ENCODE measurements at places on chromosomes 11 and 22.

DNA sequence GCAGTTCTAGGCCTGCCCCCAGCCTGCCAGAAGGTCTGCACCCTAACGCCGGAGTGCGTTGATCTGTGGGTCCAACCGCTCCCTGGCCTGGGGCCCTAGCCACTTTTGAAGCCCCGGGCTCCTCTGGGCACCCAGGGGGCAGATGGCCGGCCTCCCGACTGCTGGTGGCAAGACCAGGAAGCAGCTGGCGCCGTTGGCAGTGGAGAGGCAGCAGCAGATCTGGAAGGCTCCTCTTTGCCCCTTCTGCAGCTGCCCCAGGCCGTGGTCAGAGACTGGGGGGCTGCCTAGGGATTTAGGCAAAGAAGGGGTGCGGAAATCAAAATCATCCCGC is 445 bp upstream of the VWCE start:
- no peak for DNase-seq

DNA sequence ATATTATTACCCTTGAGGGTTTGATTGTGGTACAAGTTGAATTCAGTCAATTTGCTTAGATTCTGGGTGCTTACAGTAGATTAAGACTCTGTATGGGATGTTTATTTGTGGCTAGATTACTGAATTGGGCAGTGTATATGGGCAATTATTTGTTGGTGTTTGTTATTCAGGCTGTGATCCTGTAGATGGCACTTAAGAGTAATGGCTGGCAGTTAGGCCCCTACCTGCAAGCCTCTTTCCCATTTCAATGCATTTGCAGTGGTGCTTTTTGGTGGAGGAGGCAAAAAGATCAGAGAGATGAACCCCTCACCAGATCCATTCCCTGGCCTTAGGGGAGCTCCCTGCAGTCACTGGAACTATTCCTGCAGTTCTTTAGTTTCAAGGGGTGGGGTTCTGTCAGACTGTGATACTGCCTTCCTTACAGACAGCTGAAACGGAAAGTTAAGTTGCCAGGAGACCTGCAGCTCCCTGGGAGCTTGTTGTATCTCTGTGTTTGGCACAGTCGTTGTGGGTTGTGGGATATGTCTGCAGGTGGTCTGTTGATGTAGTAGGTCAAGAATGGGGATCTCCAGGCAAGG is 199.5 kb downstream of the AASDHPPT start:
- DNase-seq: peak; percentile 4

GRCh38 chr11:61472868-61473267 is 35.7 kb upstream of the LRRC10B start:
- no peak for DNase-seq

DNA sequence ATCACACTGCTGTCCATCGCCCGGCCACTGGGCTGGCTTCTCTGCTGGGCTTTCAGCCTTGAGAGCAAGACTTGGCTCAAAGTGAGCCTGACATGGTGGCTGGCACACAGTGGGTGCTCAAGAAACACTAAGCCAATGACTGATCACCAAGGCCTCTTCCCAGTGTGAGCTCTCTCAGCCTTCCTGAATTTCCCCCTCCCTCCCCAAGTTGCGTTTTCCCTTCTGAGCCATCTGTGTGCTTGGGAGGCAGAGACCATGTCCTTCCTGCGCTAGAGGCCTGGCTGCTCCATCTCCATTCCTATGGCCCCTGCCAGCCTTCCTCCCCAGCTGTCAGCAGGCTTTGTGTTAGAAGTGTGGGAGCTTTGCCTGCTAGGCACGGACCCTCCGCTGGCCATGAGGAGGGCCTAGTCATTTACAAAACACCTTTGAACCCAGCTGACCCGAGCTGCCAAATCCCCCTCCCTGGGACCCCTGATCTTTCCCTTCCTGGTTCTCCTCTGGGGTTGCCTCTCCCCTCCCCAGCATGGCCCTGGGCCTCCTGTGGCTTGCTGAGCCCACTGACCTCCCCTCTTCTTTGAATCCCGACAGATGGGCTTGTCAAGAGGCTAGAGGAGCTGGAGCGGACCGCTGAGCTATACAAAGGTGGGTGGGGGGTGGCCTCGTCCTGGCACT is 13.2 kb downstream of the PICK1 start:
- no peak for DNase-seq

DNA sequence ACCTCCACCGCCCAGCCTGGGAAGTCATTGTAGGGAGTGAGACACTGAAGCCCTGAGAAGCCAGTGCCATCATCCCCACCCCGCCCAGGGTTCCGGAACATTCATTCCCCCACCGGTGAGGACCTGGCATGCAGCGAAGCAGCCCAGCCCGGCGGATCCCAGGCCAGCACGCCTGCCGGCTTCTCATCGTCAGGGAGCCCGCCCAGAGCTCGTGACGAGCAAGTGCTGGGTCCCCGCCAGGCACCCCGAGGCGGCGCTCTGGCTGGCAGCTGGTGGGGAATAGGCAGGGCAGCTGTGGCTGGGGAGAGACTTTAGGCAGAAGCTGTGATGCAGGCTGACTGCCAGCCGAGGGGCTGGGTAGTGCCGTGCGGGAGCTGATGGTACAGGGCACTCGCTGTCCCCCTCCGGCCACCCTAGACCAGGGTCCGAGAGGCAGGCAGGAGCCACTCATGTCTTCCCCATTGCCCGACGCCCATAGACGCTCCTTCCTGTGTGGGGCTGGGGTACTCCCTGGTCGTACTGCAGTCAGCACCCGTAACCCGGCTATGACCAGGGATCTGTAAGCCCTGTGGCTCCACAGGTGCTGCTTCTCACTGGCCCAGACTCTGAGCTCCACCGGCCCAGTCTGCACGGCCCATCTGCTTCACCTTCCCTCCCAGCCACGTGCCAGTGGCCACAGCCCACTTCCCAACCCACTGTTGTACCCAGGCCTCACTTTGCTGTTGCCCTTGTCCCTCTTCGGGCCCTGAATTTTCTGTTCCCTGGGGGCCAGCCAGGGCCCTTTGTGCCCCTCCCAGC is 24.5 kb upstream of the CABP7 start:
- no peak for DNase-seq

DNA sequence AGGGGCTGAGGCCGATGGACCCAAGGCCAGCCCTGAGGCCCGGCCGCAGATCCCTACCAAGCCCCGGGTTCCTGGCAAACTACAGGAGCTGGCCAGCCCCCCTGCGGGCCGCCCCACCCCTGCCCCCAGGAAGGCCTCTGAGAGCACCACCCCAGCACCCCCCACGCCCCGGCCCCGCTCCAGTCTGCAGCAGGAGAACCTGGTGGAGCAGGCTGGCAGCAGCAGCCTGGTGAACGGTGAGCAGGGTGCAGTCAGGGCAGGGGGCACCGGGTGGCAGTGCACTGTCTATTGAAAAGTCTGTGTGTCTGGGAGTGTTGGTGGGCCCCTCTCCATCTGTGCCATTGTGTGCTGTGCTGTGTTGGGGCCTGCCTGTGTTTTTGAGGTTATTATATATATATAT is 16.1 kb downstream of the MICALL1 start:
- no peak for DNase-seq

DNA sequence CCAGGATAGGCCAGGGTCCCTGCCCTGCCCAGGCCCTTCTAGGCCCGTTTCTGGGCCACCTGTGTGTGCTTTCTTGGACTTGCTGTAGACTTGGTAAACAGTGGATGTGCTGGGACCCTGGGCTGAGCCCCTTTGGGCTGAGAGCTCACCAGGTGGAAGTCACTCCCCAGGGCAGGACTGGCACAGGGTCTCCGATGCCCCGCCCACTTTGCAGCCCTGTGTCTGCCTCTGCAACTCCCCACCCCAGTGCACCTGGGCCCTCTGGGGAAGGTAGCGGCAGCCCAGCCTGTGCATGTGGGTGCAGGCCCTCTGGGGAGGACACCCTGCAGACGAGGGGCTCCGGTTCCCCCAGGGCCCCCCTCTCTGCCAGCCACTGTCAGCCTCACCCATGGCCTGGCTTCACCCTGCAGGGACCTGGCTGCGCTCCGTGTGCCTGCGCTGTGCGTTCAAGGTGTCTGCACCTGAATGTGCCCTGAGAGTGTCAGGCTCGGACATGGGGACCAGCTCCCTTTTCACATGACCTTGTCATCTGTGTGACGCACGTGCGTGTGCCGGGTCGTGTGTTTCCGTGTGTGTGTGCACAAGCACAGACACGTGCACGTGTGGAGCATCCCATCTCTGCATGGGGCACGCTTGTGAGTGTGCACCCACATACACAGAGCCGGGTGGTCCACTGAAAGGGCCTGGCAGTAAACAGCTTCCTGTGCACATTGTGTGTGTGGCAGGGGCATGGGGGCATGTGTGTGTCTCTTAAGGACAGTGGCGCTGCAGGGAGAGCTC is 118.5 kb downstream of the KCNQ1OT1 start:
- no peak for DNase-seq

- no peak for DNase-seq
Measured at GRCh38 chr11:65651589-65652510, 10.9 kb downstream of the RELA start.

GRCh38 chr11:87295237-87295636 is 257.5 kb downstream of the TMEM135 start:
- no peak for DNase-seq

- peak; percentile 52 for DNase-seq
Measured at GRCh38 chr11:68950270-68950669, 30.5 kb downstream of the MRGPRD start.

DNA sequence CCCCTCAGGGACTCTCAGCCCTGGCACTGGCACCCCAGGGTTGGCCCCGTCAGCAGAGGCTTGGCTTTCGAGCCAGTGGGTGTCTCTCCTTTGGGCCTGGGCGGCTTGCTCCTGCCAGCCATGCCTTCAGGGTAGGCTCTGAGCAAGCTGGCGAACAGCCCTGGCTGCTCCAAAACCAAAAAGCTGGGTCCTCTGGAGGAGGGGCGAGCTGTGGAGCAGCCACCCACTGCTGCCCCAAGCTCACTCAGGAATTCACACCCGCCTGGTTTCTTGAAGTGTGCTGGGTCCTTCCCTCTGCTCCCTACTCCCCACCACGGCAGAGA is 6.2 kb downstream of the YDJC start:
- DNase-seq: no peak

GRCh38 chr11:24900960-24901549 is 404.2 kb downstream of the LUZP2 start:
- DNase-seq: no peak

GRCh38 chr11:46669711-46670139 is 30.7 kb downstream of the ARHGAP1 start:
- no peak for DNase-seq

- DNase-seq: peak; percentile 37
Measured at GRCh38 chr22:36925388-36926290, 12.2 kb downstream of the CSF2RB start.

DNA sequence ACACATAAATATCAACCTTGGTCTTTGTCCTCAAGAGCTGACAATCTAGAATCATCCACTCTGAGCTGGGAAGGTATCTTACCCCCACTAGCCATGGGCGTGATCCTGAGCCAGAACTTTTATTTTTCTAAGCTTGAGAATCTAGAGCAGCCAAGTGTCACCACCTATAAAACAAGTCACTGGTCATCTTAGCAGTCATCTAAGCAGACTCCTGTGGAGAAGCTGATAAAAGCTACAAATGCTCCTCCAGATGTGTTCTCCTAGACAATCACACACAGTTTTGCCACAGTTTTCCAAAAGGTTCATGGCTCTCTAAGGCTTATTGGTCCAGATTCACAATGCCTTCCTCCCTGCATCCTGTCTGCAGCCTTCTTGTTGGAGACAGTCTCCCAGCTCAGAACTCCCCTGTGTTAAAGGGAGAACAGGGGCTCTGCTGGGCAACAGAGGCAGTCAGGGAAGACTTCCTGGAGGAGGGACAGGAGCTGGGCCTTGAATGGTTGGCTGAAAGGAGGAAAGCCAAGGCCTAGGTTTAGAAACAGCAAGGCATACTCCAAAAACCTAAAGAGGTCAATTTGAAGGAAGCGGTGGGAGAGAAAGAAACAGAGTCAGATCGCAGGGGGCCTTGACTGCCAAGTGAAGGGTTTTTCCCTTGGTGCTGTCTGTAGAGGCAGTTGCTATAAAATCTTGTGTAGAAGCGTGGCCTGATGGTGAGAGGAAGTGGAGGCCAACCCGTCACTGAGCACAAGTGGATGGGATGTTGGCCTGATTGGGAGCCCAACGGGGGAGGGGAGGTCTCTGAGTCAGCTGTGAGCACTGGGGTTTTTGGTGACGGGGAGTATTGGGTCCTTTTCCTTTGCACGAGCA is 42.0 kb downstream of the ALX4 start:
- DNase-seq: no peak

DNA sequence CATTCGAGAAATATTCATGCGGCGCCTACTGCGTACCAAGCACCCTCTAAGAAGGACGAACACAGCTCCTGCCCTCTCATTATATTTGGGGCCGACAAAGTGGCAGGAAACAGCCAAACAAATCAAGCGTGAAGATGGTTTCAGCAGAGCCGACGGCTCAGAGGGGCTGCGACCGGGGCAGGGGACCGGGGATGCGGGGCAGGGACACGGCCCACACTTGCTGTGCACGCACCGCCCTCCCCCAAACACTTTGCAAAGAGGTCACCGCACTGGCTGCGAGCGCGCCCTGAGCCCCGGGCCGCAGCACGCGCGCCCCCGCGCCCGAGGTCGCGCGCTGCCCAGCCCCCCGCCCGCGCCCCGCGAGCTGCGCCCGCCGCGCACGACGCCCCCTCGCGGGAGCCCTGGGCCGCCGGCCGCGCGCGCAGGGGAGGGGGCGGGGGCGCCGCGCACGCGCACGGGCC is 255 bp upstream of the SYNGR1 start:
- peak; percentile 62 for DNase-seq

GRCh38 chr11:68370211-68371111 is 58.1 kb downstream of the LRP5 start:
- DNase-seq: no peak

GRCh38 chr11:19903620-19904069 is 191.0 kb downstream of the NAV2 start:
- DNase-seq: peak; percentile 51

- DNase-seq: no peak
Measured at GRCh38 chr11:13763341-13763740, 94.9 kb downstream of the FAR1 start.

GRCh38 chr11:61149624-61150615 is 11.3 kb downstream of the VPS37C start:
- DNase-seq: no peak

GRCh38 chr11:61616434-61616833 is 35.6 kb upstream of the SYT7 start:
- DNase-seq: no peak

DNA sequence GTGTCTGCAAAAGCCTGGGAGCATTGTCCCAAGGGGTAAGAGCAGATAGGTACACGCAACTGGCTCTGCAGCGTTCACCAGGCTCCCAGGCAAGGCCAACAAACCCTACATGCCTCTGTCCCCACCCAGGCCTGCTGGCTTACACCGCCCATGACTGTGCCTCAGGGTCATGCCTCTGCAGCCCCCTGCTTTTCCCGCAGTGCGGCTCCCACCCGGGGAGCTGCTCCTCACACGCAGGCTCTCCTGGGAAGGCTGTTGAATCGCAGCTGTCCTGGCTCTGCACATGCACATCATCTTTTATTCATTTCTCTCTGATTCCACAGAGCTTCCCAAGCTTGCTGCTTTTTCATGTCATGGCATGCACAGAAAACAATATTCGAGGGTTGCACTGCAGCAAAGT is 29.2 kb upstream of the B3GAT1 start:
- DNase-seq: no peak

Data from HTR-8/SVneo (cell line).